Activated T-cell treated with anti-CD3 and anti-CD28 coated beads, Interleukin-2, amount 50 U/mL, for 48 hours (primary cell): ENCODE measurements at places on chromosomes 7 and 10.

DNA sequence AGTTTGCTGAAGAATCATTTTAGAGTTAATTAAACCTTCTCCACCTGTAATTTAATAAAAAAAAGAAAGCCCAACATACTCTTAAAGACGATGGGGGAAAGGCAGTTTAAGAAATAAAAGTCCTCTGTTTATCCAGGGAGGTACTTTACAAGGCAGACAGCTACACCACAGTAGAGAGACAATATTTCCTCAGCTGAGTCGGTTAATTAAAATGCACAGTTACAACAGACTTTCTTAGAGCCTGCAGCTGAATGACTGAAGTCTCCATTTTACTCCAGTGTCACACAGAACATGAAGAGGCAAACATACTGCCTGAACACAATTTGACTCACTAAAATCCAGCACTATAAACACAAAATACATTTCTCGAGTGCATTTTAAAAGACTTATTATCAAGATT, 15.1 kb downstream of the LRRTM3 start:
- no peak for DNase-seq

DNA sequence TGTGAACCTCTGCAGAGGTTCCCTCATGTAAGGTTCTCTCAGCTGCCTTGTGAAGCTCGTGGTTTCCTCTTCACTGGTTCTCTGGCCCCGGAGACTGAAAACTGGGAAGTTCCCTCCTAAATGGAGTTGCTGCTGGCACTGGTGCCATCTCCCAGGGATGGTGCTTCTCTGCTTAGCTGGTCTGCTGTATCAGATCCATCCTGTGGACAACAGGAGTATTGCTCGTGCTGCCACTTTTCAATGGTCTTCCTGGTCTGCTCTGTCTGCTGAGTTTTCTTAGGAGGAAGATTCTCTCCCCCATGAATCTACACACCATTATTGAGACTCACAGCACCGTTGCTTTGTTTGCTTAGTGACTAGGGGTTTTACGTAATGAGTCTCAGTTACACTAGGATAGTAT, 247.8 kb downstream of the OTUD1 start:
- no peak for DNase-seq

- DNase-seq: no peak
These were observed 41.2 kb downstream of the TNRC18 start for GRCh38 chr7:5382281-5382892.

DNA sequence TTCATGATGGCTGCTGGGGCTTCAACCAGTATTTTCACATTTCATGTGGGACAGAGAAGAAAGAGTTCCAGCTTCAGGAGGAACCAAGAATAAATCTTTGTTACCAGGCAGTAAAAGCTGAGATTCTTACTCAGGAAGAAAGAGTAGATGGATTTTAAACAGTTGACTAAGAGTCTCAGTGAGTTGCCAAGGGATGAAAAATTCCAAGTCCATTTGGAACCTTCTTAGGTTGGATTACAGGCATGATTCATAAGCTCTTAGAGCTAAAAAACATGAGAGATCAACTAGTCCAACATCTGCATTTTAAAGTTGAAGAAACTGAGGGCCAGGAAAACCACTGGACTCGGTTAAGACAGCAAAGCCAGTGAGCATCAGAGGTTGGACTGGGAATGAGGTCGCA, 148.6 kb downstream of the NEBL start:
- DNase-seq: no peak

DNA sequence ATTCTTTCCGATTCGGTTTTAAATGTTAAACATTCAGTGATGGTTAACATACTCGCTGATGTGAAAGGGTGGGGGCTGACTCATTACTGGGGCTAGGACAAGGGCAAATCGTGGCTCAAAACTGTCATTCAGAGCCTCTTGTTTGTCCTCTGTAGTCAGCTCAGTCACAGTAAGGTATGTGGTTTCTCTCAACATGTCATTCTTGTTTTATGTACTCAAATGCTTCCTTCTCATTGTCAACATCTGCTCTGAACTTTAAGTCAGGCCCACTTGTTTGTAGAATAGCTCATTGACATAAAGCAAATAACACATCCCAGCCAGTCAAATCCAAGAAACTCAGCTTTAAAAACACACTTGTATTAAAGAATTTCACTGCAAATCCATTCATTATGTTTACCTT, 7.3 kb downstream of the SLC16A9 start:
- DNase-seq: no peak

DNA sequence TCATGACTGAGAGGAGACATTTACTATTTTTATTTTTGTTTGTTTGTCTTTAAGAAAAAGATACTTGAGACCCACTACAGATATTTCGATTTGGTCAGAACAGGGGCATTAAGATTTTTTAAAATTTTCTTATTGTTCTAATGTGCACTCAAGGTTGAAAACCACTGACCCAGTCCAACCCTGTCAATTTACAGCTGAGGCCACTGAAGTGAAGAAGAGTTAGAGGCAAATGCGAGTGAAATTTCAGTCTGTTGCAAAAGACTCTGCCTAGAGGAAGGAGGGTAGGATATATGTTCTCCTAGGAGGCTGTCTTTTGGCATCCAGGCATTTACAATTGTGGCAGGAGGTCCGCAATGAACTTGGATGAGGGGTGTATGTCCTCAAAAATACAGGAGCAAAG, 396.3 kb downstream of the RPS24 start:
- DNase-seq: no peak
